ENCODE measurements at places on chromosomes 5 and 9.

DNA sequence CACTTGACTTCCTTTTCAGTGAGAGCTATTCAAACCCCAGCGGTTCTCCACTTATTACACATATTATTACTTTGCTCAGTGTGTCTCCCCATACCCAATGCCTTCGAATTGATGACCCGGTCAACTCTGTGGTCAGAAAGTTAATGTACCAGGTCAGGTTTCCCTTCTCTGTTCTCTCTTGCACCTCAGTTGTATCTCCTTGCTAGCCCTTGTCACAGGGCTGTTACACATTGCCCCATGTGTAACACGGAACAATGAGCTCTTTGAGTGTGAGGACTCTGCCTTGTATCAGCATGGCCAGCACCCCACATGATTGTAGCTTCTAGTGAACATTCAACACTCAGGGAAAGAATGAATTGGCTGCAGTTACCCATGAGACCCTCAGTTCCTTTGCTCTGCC is 73.6 kb downstream of the DOCK2 start:
- DNase-seq: no peak

GRCh38 chr5:150321784-150322183 is 19.1 kb upstream of the ARSI start:
- DNase-seq: no peak

DNA sequence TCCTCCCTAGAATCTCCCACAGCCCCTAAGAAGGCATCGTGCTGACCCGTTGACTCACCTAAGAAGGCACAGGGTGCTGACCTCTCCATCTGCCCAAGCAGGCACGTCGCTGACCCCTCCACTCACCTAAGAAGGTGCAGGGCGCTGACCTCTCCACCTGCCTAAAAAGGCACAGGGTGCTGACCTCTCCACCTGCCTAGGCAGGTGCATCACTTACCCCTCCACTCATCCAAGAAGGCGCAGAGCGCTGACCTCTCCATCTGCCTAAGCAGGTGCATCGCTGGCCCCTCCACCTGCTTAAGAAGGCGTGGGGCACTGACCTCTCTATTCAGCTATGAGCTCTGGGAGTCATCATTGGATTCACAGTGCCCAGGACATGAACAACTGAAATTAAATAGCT is 54.4 kb upstream of the FCN1 start:
- no peak for DNase-seq

DNA sequence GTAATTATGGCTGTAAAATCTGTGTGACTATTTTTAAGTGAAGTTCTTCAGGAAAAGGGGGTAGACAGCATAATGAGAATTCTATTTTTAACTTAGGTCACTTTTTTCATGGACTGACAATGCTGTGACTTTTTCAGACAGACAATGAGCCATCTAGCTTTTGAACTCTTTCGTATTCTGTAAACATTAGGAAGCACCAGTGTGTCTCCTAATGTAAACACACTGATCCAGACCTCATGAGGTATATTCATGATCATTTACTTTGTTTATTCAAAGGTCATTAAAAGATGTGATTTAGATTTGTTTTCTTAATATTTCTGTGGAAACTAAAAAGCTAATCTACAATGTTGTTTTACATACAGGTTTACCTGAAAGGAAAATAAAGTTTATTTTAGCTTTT is 352.6 kb downstream of the ADGRV1 start:
- no peak for DNase-seq

Measured in BJ (cell line).